ENCODE measurements at places on chromosomes 16 and 17. TPM values are rescaled to one million over a fixed set of nuclear protein-coding genes. Genes with fewer than 3 reads are reported as not detected.

GRCh38 chr17:72875361-72875760, 217.1 kb downstream of the SLC39A11 start:
- DNase-seq: no peak

- no peak for DNase-seq
Measured at GRCh38 chr17:42058063-42058462, 7.7 kb upstream of the C17orf113 start.

GRCh38 chr16:30491744-30492308, 19.3 kb downstream of the ITGAL start:
- DNase-seq: peak; percentile 72

Gene CENPV
- 37.8 TPM for total RNA-seq

DNA sequence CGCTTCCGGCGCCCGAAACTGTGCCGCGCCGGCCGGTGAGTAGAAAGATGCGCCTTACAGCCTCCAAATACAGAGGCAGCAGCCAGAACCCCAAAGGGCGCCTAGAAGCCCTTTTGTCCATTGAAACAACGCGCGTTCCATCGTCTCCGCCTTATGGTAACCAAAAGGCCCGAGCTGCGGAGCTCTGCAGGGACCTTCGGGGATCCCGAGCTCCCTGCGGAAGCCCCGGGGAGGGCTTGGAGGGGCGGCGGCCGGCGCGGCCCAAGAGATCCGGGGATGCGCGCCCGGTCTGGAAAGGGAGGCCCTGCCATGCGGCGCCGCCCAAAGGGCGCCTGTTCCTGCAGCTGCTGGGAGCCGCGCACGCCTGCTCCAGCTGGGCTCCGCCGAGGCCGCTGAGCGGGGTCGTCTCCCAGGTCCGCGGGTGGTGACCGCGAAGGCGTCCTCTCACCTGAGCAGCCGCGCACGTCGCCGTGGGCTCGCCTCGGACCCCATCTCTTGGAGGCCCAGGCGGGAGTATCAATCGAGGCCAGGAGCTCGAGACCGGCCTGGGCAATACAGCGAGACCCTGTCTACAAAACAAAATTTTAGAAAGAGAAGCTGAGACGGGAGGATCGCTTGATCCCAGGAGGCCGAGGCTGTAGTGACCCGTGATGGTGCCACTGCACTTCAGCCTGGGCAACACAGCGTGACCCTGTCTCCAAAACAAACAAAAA, 742 bp upstream of the FBXO31 start:
- DNase-seq: no peak

DNA sequence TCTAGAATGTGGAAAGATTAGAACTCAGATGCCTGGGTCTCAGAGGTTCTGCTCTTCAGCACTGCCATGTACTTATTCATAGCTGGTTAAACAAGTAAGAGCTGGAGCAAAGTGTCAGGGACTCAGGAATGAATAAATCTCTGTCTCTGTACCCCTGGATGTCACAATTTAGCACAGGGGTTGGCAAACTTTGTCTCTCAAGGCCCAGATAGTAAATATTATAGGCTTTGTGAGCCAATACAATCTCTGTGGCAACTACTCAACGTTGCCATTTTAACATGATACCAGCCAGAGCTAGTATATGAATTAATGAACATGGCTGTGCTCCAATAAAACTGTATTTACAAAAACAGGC, 220.3 kb upstream of the MON1B start:
- DNase-seq: no peak

Gene GPR142
- total RNA-seq: 0.20 TPM

DNA sequence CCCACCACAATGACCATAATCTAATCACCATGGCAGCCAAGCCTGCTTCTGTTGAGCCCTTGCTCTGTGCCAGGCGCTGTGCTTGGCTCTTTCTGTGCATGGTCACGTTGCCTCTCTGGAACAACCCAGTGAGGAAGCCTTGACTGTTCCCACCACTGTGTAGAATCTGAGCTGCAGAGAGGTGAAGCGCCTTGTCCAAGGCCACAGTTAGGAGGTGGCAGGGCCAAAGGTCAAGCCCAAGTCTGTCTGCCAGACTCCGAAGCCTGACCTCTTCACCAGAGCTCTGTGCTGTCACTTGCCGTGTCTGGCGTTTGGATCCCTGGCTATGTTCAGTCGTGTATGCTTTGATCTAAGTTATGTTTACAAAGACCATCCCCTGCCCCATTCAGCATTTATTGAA, 10.5 kb downstream of the CLEC16A start:
- no peak for DNase-seq

DNA sequence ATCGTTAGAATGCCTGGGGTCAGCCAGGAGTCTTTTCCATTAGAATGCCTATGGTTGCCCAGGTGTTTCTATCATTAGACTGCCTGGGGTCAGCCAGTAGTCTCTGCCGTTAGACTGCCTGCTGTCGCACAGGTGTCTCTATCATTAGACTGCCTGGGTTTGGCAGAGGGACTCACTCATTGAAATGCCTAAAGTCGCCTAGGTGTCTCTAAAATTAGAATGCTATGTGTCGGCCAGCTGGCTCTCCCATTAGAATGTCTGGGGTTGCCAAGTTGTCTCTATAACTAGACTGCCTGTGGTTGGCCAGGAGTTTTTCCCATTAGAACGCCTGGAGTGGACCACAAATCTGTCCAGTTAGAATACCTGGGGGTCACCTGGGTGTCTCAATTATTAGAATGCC, 2266.5 kb downstream of the TP53TG3F start:
- DNase-seq: no peak

- no peak for DNase-seq
Measured at GRCh38 chr16:30567160-30567990, 4.1 kb downstream of the ZNF688 start.

DNA sequence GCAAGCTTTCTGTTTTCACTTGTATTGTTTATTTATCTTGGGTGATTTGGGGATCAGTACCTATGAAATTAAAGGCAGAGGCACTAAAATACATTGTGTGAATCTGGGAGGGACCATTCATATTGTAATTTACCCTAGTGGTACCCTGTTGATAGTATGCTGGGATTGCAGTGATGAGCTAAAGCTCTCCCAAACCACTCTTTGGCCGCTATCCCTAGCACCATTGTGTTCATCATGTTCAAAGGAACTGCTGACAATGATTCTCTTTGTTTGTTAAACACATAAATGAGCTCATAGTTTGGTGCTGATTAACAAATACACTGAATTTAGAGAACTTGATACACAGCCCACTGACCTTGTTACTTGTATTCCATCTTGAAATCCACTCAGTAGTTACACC, 1469.8 kb downstream of the CDH11 start:
- DNase-seq: no peak

DNA sequence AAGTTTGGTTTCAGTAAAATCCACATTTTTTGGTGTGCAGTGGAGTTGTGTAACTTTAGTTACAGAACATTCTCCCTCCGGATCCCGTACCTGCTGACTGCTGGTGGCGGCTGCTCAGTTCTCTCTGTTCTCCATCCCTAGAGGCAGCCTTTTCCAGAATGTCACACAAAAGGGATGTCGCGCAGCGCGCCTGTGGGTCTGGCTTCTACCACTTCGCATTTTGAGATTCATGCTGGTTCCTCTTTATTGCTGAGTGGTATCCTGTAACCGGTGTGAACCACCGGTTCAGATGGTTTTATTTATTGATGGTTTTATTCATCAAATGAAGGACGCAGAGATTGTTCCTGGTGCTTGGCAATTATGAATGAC, 981 bp upstream of the CEP131 start:
- DNase-seq: no peak

Gene C16orf96
- 0.06 TPM for total RNA-seq

Gene EVPLL
- total RNA-seq: 0.14 TPM

Gene UTS2R
- total RNA-seq: not detected

Data from mucosa of gallbladder (tissue), 1 donor.